ENCODE measurements at places on chromosomes 3 and 15.

- DNase-seq, result no peak
Observed at GRCh38 chr3:81468391-81468790, 293.1 kb downstream of the GBE1 start.

DNA sequence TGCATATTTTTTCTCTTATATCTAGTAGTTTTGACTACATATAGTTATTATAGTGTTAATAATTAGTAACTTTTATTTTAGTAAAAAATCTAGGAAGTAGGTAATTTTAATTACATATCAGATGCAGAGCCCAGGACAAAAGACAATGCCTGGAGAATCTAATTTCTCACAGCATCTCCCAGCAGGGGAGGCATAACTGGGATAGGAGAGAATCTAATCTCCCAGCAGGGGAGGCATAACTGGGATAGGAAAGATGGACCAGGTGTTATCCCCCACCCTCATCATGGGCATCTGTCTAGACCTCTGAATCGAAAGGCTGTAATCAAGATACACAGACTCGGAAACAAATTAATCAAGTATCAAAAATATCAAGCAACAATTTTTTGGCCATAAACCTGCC lies 58.2 kb downstream of the OSTN start:
- no peak for DNase-seq

GRCh38 chr15:85865070-85865684 lies 70.5 kb upstream of the KLHL25 start:
- DNase-seq, result no peak

DNA sequence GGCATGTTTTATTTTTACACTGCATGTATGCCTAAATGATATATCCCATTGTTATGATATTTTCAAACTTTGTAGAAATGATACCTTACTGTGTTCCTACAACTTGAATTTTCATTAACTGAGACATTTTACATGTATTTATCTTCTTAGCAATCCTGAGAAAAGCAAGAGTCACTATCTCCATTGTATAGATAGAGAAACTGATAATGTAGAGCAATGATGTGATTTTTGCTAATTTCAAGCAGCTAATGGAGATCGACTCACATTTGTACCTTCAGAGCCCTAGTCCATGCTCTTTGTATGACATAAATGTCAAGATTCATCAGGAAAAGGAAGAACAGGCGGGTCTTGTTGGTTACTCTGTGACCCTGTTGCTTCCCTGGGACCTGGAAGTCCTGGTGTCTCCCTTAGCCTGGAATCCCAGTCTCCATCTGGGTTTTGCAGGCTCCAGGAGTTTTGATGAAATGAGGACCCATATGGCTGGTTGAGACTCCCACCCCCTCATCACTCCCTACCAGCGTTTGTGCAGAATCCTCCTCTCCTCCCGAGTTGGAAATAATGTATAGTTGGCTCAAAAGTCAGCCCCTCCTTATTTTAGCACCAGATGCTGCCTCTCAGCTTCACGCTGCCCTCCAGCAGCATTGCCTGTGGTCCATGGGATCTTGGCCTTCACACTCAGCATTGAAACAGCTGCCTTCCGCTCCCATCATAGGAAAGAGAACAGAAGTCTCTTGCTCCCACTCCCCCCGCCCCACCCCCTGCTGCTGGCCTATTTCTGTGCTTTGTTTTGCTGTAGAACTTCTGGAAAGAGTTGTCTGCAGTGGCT lies 67.1 kb downstream of the APBA2 start:
- no peak for DNase-seq

DNA sequence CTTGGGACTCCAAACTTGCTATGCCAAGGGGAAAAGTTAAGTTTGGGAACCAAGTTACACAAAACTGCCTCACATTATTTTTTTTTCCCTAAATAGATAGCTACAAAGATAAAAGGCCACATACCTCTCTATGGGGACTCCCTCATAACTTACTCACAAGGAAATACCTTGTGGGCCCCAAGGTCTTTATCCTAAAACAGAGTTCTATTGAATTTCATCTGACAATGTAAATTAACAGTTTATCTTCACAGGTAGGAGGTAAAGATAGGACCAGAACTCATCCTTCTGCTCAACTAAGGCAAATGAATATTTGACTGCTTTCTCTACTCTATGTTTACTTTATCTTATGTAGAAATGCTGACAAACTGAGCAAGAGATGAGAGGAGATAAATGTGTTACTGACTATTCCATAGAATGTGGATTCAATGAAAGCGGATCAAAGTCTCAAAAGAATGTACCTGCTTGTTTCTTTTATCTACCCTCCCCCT lies 1278.0 kb downstream of the OTOL1 start:
- DNase-seq, result no peak

- no peak for DNase-seq
Observed at GRCh38 chr15:65423976-65424679, 1.4 kb upstream of the IGDCC4 start.
